ENCODE measurements at places on chromosomes 11 and 22. TPM values are rescaled to one million over a fixed set of nuclear protein-coding genes. Genes with fewer than 3 reads are reported as not detected.

DNA sequence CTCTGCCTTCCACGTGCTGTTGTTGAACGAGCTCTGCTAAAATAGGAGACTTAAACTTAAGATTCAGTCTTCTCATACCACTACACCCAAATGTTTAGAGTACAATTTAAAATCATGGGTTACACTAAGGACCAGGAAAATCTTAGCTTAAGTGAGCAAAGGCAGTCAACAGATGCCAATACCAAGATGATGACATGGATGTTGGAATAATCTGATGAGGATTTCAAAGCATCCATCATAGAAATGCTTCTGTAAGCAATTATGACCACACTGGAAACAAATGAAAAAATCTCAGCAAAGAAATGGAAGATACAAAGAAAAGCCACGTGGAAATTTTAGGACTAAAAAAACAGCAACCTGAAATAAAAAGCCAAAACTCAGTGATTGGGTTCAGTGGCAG is 109.8 kb downstream of the ATXN10 start:
- no peak for DNase-seq

Gene MS4A3
- not detected for total RNA-seq

- no peak for DNase-seq
These were observed 9.9 kb downstream of the LRRC4C start for GRCh38 chr11:41449483-41450050.

DNA sequence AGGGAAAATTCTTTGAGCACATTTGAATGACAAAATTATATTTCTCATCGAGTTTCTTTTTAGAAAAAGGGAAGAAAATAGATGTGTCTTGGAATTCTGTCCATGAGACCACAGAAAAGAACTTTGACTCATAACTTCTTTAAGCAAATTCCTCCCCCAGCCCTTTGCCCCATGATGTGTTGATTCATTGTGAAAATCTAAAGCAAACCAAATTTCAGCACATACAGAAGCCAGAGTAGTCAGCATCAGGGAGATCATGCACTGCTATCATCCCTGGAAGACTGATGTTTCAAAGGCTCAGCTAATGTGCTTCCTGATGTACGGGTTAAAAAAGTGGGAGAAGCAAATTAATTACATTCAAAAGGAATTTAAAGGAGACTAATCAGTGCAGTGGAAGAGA is 159.7 kb downstream of the FAT3 start:
- DNase-seq = no peak

- DNase-seq = no peak
These were observed 1014.1 kb upstream of the RAG2 start for GRCh38 chr11:37612146-37612545.

Gene CADM1
- total RNA-seq = 0.56 TPM

Gene DGAT2
- total RNA-seq = 2.1 TPM

DNA sequence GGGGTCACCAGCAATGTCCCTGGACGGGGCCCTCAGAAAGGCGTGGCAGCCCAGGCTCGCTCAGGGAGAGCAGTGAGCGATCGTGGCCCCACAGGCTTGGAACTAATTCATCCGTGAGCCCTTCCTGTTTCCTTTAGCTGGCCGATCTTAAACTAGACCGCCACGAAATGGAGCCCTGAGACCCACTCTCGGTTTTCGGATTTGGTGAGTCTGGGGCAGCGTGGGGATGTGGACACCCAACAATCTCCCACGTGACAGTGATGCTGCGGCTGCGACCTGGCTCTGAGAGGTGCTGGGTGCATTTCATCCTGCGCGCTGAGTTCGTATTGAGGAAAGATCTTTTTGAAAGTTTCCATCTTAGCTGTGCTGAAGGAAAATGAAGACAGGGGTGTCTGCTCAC is 501.3 kb upstream of the B3GAT1 start:
- DNase-seq = no peak

Data from dermis blood vessel endothelial cell (primary cell).